Amniotic stem cell (primary cell): ENCODE measurements at places on chromosomes 7 and 10.

GRCh38 chr7:41367967-41368882 is 334.7 kb downstream of the INHBA start:
- no peak for DNase-seq

DNA sequence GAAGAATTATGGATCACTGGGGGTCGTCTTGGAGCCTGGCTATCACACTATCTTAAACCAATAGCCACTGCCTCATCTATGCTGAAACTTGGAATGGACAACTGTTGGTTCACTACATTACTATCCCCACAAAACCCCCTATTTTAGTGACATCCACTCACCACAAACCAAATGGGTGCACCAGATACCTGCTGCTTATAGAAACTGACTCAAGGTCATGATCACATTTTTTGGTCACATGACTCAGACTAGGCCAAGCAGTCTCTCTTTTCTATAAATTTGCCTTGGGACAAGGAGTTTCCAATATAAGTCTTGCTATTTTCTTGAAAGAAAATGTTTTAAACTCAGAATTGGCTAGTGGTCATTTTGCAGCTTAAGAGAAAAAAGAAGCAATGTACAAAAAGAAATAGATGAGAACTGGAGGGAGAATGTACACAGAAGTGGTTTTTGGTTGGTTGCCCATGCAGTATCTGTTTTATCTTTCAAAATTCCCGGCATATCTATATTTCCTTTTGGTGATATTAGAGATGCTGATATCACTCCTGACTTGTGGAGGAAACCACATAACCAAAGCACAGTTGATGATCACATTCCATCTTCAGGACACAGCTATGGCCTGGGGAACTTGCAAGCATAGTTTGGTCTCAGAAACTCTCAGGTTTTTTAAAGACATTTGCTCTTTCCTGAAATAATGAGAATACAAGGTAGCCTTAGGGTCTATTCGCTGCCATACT is 85.2 kb upstream of the CACNA2D1 start:
- DNase-seq = peak; percentile 0

- DNase-seq = peak; percentile 46
Measured at GRCh38 chr7:146115851-146116520, 615 bp upstream of the CNTNAP2 start.

DNA sequence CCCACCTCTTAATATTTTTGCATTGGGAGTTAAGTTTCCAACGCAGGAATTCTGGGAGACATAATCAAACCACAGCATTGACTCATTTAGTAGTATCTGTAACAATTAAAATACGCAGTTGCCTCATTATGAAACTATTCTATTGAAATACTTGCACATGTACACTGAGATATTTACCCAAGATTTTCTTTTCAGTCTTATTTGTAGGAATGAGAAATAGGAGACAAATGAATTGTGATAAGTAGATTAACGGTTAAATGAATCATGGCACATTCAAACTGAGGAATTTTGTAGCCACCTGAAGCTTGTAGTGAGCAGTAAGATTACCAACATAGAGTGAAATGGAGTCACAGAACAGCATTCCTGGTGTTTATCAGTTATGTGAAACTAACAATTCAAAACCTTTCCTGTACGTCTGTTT is 18.1 kb downstream of the RP9 start:
- no peak for DNase-seq

DNA sequence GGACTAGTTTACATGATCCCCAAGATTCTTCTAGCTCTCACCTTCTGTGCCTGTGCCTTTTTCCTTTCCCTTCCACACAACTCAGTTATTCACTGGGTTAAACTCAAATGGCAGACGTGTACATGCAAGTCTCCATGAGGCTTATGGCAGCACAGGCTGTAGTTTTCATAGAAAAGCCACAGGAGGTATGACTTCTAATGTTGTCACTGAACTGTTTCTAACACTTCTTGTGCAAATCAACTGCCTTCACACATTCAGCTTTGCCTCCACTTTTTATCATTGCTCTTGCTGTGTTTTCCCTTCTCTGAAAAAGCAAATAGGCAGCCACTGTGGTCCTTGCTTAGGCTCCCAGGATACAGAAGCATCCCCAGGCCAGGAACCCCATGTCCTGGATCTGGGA is 5.3 kb upstream of the GIMAP5 start:
- no peak for DNase-seq

DNA sequence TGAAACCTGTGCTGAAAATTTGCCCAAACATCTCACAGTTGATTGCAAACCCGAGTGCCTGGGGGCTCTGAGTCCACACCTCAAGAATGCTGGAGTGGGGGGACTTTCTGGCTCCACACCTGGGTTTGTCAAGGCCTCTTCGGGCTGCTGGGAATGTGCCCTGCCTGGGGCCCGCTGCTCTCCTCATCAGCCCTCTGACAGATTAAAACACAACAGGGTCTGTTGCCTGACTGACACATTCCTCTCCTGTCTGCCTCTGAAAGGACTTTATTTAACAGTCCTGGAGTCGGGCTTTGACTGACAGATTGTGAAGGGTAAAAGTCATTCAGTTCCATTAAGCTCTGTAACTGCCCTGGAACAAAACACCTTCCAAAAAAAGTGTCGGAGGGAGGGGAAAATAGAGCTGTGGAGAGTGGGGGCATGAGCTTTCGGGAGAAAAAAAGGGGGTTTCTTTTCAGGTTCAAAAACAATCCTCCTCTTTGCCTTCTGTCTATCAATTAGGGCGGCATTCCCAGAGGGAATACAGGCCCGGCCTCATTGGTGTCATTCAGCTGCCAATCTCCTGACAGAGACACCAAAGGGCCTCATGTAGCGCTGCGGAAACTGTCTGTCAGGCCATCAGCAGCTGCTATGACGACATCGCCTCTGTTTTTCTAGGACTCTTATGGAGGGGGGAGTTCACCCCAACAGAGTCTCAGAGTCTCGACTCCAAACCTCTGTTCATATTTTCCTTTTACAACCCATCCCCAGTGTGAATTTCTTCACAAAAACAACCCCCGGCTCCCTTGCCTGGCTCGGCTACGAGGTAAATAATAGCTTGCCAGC is 398.8 kb upstream of the NFE2L3 start:
- DNase-seq = no peak

GRCh38 chr7:95485391-95486123 is at the start of gene ASB4:
Gene ASB4 (plus strand): TSS chr7:95485943. CDS start chr7:95485972, 29 bp downstream.
- DNase-seq = no peak

DNA sequence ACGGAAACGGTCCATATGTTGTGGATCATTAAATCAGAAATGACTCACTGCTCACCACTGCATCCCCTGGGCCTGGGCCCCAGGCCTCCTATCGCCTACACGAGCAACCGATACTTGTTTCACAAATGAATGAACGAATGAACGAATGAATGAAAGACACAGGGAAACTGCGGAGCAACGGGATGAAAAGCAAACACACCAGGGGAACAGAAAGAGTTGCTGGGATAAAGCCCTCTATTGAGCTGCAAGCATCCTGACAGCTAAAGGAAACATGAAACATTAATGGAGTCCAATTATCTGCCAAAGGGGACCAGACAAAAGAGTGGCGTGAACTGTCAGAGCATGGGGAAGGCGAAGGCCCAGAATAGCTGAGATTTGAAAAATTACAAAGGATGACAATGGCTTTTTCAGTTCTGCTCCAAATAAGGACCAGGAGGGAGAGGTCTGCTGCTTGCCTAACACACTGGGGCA is 92.1 kb downstream of the GRB10 start:
- DNase-seq = no peak

DNA sequence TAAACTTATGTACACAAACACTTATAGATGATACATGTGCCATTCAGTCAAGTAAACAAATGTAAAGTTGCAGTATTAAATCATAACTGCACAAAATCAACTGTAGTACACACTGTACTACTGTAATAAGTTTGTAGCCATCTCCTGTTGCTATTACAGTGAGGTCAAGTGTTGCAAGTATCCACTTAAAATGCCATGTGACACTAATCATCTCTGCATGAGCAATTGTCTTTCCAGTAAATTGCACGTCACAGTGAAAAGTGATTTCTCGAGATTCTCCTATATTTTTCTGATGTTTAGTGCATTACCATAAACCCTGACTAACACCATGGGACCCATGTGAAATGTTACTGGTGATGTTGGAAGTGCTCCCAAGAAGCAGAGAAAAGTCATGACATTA is 293.3 kb upstream of the SP4 start:
- no peak for DNase-seq

DNA sequence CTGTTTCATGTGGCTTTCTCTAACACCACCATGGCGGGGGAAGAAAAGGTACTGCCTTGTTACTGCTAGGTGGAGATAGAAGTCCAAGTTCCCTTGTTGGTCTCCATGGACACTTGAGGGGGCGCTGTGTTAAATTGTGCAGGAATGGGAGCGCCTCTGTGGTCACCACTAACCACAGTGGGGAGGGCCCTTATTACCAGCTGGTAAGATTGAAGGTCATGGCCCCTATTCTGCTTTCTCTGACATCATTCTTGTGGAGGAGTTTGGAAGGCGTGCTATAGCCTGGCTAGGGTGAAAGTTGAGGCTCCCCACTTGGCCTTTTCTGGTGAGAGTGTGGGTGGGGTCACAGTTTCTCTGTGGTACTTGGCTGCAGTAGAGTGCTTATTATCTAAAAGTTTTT is 14.9 kb upstream of the MXI1 start:
- no peak for DNase-seq

- peak; percentile 38 for DNase-seq
Measured at GRCh38 chr7:134941185-134941900, 45.0 kb upstream of the AGBL3 start.

DNA sequence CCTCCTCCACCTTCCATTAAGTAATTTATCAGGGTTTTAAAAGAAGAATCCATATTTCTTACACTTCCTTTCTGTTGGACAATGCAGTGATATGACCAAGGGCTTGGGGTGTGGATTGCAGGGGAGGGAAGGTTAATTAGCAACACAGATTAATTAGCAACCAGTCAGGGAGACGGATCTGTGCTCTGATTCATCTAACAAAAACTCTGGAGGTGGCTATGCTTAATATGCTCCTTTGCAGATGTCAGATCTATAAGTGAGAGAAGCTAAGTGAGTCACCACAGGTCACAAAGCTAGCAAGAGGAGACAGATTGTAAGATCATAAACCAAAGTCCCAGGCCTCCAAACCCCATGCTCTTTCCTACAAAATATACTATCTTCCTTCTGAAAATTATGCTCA is 178.8 kb upstream of the ITGB1 start:
- DNase-seq = no peak

- DNase-seq = no peak
Measured at GRCh38 chr10:61902445-61903220, 1.1 kb downstream of the ARID5B start.

DNA sequence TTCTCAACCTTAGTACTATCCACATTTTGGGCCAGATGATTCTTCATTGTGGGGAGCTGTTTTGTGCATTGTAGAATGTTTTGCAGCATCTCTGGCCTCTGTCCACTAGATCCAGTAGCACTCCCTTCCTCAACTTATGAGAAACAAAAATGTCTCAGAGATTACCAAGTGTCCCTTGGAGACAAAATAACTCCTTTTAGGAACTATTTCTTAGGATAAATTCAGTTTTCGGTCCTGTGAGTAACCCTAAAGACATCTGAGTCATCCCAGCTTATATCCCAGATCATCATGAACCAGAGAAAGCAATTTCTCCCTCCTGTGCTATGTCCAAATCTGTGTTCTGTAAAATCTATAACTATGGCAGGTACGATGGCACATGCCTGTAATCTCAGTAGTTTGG is 266.6 kb upstream of the PHYHIPL start:
- DNase-seq = no peak

GRCh38 chr10:27450225-27450624 is 53.9 kb upstream of the RAB18 start:
- no peak for DNase-seq

- no peak for DNase-seq
Measured at GRCh38 chr7:5218564-5219360, 28.7 kb downstream of the WIPI2 start.

- DNase-seq = no peak
Measured at GRCh38 chr7:64180989-64181388, 26.0 kb upstream of the ZNF735 start.

DNA sequence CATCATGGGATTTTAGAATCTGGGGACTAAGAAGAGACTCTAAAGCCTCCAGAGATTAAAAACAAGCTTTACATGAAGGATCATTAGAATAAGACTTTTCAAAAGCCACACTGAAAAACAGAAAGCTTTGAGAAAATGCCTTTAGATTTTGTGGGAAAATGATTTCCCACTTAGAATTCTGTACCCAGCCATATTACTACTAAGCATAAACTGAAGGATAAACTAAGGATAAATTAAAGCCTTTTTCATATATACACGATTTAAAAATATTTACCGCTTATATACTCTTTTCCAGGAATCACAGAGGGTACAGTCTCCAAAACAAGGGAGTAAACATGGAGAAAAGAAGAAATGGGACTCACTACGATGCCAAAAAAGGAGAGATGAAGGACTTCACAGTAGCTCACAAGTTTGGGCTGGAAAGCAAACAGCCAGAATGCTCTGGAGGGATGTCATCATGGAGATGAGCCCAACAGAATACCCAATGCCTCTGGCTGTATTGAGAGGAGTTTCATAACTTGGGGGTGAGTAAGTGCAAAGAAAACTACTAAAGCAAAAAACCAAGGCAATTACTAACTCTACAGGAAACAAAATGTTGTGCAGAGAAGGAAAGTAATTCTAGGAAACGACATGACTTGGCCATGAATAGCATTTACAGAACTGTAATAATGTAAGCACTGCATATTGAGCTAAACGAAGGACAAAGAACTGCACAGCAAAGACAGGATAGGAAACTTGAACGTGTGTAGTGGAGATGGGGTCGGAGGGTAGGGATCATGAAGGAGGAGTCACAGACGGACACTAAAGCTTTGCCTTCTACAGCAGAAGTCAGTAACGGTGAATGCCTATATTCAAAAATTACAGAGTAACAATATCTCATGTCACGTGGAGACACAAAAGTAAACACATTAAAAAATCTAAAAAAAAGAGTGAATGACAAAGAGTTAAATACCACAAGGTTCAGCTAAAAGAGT is 61.4 kb upstream of the ASAH2 start:
- DNase-seq = no peak

- no peak for DNase-seq
Measured at GRCh38 chr10:45235798-45236220, 79.6 kb downstream of the OR13A1 start.

DNA sequence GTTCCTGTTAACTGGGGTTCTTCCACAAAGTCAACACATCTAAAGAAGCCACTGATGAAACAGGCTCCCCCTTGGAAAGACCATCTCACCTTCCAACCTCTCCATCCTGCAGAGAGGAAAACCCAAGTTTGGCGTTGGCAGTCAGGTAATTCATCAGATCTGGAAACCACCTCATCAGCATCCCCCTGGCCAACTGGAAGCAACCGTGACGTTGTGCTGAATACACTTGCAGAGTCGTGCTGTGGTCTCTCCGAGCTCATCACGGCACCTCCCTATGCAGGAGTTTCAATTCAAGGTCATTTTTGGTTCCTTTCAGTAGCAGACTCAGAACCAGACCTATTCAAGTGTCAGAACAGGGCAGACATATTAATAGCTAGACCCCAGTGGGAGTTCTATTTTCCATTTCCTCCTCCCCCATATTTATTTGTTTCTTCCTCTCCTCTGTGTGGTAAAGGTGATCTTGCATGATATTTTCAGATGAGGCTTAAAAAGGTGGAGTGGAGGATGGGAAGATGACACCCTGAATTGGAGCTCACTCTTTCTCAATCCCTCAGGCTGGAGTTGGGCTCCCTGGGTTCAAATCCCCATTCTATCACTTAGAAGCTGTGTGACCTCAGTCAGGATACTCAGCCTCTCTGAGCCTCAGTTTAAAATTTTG is 149.1 kb upstream of the ADO start:
- DNase-seq = no peak
